ENCODE measurements at places on chromosomes 1 and 21. TPM values are rescaled to one million over a fixed set of nuclear protein-coding genes. Genes with fewer than 3 reads are reported as not detected.

GRCh38 chr1:210377731-210378333 is 49.1 kb downstream of the HHAT start:
- peaks cover 2% of the 10 kb centered on the region for H3K36me3 ChIP-seq
- peaks cover 30% of the 10 kb centered on the region for H3K4me1 ChIP-seq

GRCh38 chr1:69459244-69459643 is 108.5 kb upstream of the LRRC7 start:
- no peak overlapping the region for H3K4me3 ChIP-seq
- no peaks in the 10 kb centered on the region for H3K36me3 ChIP-seq
- H3K27me3 ChIP-seq, result peaks cover 4% of the 10 kb centered on the region
- no peak overlapping the region for H3K27ac ChIP-seq
- DNase-seq, result no peak
- no peaks in the 10 kb centered on the region for H3K4me1 ChIP-seq

Gene C8A
- not detected for total RNA-seq

GRCh38 chr21:46099476-46099875 is 1.6 kb downstream of the COL6A2 start:
- H3K27me3 ChIP-seq, result no peaks in the 10 kb centered on the region
- H3K36me3 ChIP-seq, result peaks cover 33% of the 10 kb centered on the region
- peaks cover 40% of the 10 kb centered on the region for H3K4me1 ChIP-seq
- peak overlapping the region; percentile 89 for H3K4me3 ChIP-seq
- H3K27ac ChIP-seq, result peak overlapping the region; percentile 87

DNA sequence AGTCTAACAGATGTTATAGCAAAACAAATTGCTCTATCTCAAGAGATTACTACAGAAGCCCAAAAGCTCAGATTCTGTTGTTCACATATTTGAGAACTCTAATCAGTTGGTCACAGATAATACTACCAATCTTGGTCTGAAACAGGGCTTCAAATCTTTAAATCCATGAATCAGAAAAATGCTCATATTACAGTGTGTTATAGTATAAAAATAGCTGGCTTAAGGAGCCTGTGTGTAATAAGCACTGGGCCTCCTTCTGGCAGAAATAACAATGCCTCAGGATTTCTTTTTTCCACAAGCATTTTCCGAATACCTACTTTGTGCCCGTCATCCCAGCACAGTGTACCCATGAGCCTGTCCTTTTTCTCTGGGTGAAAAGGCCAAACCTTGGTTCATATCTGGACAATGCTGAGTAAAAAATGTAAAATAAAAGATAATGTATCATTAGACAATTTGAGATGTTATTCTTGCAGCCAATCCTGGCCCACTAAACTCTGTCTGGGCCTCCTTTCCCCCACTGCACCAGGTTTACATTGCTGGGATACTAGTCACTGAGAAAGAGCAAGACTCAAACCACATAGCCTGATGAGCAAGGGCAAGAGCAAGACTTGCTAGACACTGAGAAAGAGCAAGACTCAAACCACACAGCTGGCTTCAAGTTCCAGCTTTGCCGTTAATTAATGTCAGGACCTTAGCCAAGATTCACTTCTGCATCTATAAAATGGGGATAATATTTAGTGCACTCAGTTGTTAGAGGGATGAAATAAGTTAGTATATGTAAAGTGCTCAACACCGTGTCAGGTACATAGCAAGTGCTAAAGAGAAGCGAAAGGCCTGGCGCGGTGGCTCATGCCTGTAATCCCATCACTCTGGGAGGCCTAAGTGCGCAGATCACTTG is 17.0 kb upstream of the ADAR start:
- H3K4me1 ChIP-seq, result peaks cover 47% of the 10 kb centered on the region
- H3K36me3 ChIP-seq, result no peaks in the 10 kb centered on the region
- H3K27ac ChIP-seq, result peak overlapping the region; percentile 95
- no peaks in the 10 kb centered on the region for H3K27me3 ChIP-seq

DNA sequence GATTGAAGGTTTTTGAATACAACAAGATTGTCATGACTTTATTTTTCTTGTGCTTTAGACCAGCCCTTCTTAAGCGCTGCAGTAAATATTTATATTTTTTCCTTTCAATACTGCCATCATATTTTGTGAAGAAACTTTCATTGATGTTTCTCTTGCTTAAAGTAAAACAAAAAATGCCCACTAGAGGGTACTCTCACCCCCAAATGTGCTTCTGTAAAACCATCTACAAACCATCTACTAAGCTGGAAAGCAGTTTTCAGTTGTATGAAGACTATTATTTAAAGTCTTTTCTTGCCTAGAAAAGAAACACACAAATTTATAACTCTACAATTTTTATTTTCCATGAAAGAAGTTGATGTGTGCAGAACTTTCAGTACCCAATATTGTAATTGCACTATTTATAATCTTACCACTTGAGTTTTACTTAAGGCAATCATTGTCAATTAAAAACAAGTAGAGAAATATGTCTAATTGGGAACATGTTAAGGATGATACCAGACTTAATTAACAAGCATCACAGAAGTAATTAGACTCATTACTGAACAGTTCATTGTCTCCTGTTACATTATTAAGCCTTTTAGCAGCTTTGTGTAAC is 10.7 kb downstream of the LEPR start:
- no peaks in the 10 kb centered on the region for H3K27me3 ChIP-seq
- H3K36me3 ChIP-seq, result peaks cover 16% of the 10 kb centered on the region
- DNase-seq, result no peak
- peaks cover 54% of the 10 kb centered on the region for H3K4me1 ChIP-seq
- H3K27ac ChIP-seq, result peak overlapping the region; percentile 81

Gene TIE1
- total RNA-seq, result not detected

DNA sequence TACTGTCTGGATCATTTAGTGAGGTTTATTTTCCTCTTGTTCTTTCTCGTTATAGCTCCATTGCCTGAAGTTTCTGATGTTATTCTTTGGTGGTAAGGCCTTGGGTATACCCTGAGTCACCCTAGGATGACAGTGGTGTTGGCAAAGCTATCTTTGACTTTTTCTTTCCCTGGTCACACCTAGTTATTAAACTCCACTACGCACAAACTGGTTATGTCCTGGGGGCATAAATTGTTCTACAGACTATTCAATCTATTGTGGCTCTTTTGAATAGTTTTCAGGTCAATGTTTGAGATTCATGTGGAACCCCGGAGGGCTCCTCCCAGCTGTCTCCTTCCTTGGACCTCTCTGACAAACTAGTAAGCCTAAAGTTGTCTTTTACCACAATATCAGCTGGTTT is 157.7 kb downstream of the SLC35F3 start:
- no peaks in the 10 kb centered on the region for H3K36me3 ChIP-seq
- peaks cover 2% of the 10 kb centered on the region for H3K4me1 ChIP-seq
- no peak for DNase-seq
- H3K27ac ChIP-seq, result no peak overlapping the region

Gene CFH
- 24.0 TPM for total RNA-seq

Gene HMGN1
- total RNA-seq, result 266 TPM

- H3K4me3 ChIP-seq, result no peak overlapping the region
- no peak overlapping the region for H3K27ac ChIP-seq
- peaks cover 6% of the 10 kb centered on the region for H3K4me1 ChIP-seq
- no peaks in the 10 kb centered on the region for H3K36me3 ChIP-seq
- DNase-seq, result no peak
- H3K27me3 ChIP-seq, result no peaks in the 10 kb centered on the region
Measured at GRCh38 chr1:219385787-219386427, 212.2 kb downstream of the LYPLAL1 start.

GRCh38 chr1:101905283-101905835 is 91.4 kb downstream of the OLFM3 start:
- H3K4me1 ChIP-seq, result no peaks in the 10 kb centered on the region
- no peak overlapping the region for H3K27ac ChIP-seq

Gene NMNAT2
- total RNA-seq, result 3.0 TPM

DNA sequence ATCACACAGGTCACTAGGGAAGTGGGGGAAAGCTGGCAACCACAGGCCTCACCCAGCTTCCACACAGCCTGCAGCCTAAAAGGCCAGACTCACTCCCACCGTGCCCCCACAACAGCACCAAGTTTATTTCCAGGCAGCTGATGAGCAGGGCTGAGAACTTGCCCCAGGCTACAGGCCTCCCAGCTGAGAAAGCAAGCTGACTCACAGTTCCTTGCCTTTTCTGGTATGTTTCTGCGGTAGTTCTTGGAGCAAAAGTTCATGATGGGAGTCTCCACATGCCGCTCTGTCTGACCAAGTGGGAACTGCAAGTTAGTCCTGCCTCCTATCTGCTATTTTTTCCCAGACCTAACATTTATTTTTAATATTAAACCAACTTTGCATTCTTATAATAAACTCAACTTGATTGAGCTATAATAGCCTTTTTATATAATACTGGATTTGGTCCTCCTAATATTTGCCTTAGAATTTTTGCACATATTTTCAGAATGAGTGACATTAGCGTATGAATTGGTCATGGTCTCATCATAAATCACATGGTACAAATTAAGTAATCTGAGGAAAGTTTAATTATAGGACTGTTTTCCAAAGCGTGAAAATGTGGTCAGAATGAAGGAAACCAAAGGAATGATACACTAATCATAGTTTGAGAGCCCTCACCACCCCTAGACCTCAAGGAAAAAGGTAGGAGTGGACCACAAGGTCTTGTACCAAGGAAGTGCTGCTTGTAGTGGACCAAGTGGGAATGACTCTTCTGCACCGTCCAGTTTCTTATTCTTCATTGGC is 30.7 kb downstream of the RPAP2 start:
- H3K4me1 ChIP-seq, result peaks cover 5% of the 10 kb centered on the region
- H3K4me3 ChIP-seq, result no peak overlapping the region
- DNase-seq, result no peak
- H3K36me3 ChIP-seq, result peaks cover 61% of the 10 kb centered on the region
- no peak overlapping the region for H3K27ac ChIP-seq

- DNase-seq, result no peak
- H3K27ac ChIP-seq, result no peak overlapping the region
- H3K36me3 ChIP-seq, result no peaks in the 10 kb centered on the region
- no peaks in the 10 kb centered on the region for H3K27me3 ChIP-seq
Measured at GRCh38 chr1:94319319-94320102, 82.1 kb upstream of the ARHGAP29 start.

GRCh38 chr1:28602536-28603439 is 10.7 kb downstream of the RAB42 start:
- H3K36me3 ChIP-seq, result peaks cover 3% of the 10 kb centered on the region
- peak overlapping the region; percentile 95 for H3K27ac ChIP-seq
- peaks cover 18% of the 10 kb centered on the region for H3K4me1 ChIP-seq
- no peak overlapping the region for H3K4me3 ChIP-seq
- H3K27me3 ChIP-seq, result no peaks in the 10 kb centered on the region
- no peak for DNase-seq

GRCh38 chr21:19368944-19369343 is 965.4 kb upstream of the TMPRSS15 start:
- H3K4me3 ChIP-seq, result no peak overlapping the region
- no peak overlapping the region for H3K27ac ChIP-seq
- H3K36me3 ChIP-seq, result no peaks in the 10 kb centered on the region
- H3K4me1 ChIP-seq, result no peaks in the 10 kb centered on the region

Gene MYOG
- not detected for total RNA-seq

Gene HSD3B2
- not detected for total RNA-seq

Gene STUM
- not detected for total RNA-seq

Data from chondrocyte (in vitro differentiated cells).